ENCODE measurements at places on chromosomes 3 and 15.
A peak's percentile ranks its signal among the peaks of the same experiment; 100 is the strongest.

- no peak for DNase-seq
Measured at GRCh38 chr3:151964743-151965142, 91.3 kb downstream of the SUCNR1 start.

- DNase-seq: no peak
Measured at GRCh38 chr15:60124460-60125070, 120.5 kb downstream of the FOXB1 start.

- no peak for DNase-seq
Measured at GRCh38 chr3:184670091-184670602, 41.7 kb downstream of the MAGEF1 start.

DNA sequence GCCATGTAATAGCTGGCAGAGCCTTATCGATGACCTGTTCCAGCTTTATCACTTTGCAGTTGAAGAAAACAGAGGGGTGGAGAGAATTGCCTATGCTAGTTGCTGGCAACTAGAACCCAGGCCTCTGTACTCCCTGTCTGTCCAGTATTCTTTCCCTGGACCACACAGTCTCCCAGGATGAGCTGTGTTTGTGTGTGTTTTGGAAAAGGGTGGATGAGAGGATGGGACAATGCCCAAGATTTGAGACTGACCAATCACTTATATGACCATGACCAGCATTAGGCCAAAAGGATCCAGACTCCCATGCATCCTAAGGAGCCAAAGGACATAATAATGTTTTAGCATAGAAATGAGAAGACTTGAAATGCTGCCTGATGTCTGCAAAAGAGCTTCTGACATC lies 102.6 kb downstream of the CD200R1L start:
- DNase-seq: no peak

- no peak for DNase-seq
Measured at GRCh38 chr3:97432914-97433313, 331.6 kb upstream of the ARL6 start.

- peak; percentile 15 for DNase-seq
Measured at GRCh38 chr3:17140670-17141505, 256.1 kb downstream of the PLCL2 start.

DNA sequence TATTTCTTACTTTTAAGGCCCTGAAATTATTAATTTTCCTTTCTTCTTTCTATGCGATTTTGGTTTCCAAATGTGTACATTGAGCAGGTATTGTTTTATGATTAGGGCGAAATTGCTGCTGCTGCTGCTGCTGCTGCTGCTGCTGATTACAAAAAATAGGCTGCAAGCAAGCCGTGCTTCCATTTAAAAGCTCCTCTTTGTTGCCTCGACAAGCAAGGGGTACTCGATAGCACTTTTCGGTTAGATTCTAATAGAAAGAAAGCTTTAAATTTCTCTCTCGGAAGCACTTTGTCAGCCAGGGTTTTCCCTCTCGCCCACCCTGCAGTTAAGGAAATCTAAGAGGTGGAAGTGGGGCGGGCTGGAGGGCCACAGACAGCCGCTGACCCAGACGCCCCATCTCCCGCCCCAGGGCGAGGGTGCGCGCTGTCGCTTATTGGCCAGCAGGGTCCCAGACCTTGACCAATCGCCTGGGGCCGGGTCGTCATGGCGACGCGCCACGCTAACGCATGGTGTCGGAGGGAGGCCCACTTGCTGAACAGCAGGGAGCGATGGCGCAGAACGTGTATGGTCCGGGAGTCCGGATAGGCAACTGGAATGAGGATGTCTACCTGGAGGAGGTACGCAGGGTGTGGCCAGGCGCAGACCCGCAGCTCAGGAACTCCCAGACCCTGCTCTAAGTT lies at the start of gene CFAP161:
CFAP161 (plus strand) TSS at position 489 of the 680 bp plus-strand sequence; CDS start at position 549, 60 bp downstream.
- DNase-seq: peak; percentile 95

DNA sequence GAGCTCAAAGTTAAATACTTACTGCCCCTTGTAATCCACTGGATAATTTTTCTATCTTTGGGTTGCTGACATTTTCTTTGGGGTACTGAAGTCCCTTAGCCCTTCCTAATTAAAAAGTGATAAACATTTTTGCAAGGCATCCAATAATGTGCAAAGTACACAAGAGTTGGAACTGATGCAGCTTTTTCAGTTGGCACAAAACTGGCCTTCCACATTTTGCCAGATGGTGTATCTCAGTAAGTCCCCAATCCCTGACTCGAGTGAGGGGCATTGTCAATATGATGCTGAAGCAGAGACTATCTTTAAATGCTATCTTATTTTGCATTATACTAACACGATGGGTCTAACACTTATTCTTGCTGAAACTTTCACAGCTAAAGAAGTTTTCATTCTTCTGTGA lies 27.8 kb downstream of the FHIT start:
- DNase-seq: no peak

GRCh38 chr3:78878789-78879188 lies 889.0 kb downstream of the ROBO1 start:
- DNase-seq: no peak
